MV-4-11 (cell line): ENCODE measurements at places on chromosomes 2 and 18.
A peak's percentile ranks its signal among the peaks of the same experiment; 100 is the strongest.

GRCh38 chr2:176085861-176086771 is 2.4 kb upstream of the EVX2 start:
- DNase-seq = no peak

DNA sequence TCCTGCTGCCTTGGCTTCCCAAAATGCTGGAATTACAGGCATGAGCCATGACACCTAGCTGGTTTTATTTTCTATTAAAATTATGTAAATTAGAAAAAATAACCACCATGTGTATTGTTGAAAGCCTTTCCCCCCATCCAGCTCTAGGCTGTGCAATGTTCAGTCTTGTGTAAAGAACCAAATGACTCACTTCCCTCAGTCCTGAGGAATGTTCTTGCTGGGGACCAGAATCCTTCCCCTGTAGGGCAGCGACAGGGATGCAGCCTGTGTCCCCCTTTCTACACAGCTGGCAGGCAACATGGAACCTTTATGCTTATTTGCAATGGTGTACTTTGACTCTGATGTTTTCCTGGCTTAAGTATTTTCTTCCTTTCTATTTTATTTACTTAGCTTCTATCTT is 29.4 kb downstream of the AOX1 start:
- DNase-seq = peak; percentile 73

DNA sequence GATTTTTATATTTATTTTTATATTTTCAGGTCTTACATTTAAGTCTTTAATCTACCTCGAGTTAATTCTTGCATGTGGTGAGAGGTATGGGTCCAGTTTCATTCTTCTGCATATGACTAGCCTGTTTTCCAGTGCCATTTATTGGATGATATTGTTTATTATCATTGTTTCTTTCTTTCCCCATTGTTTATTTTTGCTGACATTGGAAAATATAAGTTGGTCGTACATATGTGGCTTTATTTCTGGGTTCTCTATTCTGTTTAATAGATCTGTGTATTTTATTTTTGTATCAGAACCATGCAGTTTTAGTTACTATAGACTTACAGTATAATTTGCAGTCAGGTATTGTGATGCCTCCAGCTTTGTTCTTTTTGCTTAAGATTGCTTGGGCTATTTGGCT is 113.4 kb upstream of the VWC2L start:
- no peak for DNase-seq

DNA sequence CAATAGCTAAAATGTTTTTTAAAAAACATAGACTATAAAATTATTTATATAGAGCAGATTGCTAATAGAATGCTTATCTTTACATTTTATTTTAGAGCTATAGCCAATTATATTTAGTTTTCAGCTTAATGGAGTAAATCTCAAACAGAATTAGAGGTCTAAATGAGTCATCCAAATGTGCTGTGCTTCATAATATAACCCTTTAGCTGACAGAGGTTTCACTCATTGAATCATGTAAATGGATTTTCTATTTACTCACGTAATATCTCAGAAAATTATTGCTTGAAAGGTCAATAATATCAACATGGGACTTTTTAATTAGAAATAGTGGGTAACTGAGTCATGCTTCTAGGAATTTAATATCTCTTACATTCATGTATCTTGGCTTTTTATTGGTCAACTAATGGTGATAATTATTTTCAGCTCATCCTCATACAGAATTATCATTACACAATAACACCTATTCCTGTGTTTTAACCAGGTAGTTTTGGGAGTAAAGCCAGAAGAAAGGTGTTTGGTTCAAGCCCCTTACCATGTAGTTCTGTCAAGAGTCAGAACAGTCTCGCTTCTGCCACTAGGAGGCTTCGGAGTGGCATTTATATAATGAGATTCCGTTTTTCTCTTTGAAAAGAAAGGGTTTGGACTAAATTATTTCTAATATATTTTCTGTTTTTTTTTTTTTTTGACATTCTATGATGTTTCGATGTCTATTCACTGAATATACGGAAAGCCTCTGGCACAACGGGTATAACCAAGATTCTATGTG is 217.6 kb downstream of the CDH7 start:
- DNase-seq = no peak

DNA sequence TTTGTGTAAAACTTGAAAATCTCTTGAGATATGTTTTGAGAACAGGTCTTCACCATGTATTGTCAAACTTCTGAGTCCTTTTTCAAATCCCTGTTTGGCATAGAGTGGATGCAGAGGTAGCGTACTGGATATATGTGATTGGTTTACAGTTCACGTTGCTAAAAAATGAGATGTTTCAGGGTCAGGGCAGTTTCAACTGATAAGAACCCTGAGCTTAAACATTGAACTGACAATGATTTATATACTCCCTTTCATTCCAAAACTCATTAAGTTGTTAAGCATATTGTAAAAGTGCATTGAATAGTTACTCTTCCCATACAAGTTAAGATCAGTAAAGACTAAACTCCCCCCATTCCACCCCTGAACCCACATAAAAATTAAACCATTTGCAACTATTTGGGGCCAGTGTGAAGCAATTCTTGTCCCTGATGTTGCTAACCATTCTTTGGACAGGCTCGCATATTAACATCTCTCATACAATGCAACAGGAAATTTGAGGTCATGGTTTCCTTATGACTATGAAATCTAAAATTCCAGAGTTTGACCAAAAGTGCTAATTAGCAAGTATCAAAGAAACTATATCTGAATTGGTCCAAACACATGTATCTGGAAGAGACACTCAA is 470.9 kb upstream of the ACVR2A start:
- no peak for DNase-seq
